Lung microvascular endothelial cell (primary cell): ENCODE measurements at places on chromosomes 1 and 21. TPM values are rescaled to one million over a fixed set of nuclear protein-coding genes. Genes with fewer than 3 reads are reported as not detected.
A peak's percentile ranks its signal among the peaks of the same experiment; 100 is the strongest.

- DNase-seq = peak; percentile 17
Observed at GRCh38 chr1:158124034-158124433, 56.7 kb upstream of the CD1D start.

The PARP1 gene
- 67.9 and 93.1 TPM in 2 replicates for total RNA-seq

The KRTAP10-2 gene
- total RNA-seq = not detected in 2 replicates

The SEC16B gene
- 0.22 and 0.79 TPM in 2 replicates for total RNA-seq

The TFF2 gene
- not detected in 2 replicates for total RNA-seq
